Muscle of leg (tissue), 16 donors: ENCODE measurements at places on chromosomes 16 and 17. TPM values are rescaled to one million over a fixed set of nuclear protein-coding genes. Genes with fewer than 3 reads are reported as not detected.

CD19 gene
- 0.13 TPM for total RNA-seq

SCNN1G gene
- total RNA-seq = not detected

NPIPA7 gene
- 2.7 TPM for total RNA-seq

SLC6A2 gene
- 2.3 TPM for total RNA-seq

DYNLRB2 gene
- 0.40 TPM for total RNA-seq

DNA sequence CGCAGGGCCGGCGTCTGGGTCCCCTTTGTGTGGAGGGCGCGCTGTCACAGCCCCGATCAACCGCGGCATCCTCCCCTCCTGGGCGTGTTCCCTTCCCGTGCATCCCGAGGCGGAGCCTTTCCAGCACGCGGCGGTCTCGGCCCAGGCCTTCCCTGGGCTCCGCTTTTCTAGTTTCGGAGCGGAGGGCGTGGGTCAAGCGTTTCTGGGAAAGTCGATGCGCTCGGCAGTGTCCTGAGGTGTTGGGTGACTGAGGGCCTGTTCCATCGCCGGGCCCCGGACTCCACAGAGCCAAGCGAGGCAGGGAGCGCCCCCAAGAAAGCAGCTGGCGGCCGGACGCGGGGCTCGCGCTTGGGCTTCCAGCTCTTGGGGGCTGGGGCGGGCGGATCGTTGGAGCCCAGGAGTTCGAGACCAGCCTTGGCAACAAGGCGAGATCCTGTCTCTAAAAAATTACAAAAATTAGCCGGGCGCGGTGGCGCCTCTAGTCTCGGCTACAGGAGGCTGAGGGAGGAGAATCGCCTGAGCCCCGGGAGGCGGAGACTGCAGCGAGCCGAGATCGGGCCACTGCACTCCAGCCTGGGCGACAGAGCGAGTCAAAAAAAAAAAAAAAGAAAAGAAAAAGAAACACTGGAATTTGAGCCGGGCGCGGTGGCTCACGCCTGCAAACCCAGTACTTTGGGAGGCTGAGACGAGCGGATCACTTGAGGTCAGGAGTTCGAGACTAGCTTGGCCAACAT is 806 bp downstream of the IFT140 start:
- DNase-seq = no peak
- H3K4me1 ChIP-seq = peaks cover 39% of the 10 kb centered on the region
- peak overlapping the region; percentile 87 for H3K27ac ChIP-seq
- peak overlapping the region; percentile 66 for H3K4me3 ChIP-seq
- peaks cover 8% of the 10 kb centered on the region for H3K36me3 ChIP-seq
- no peaks in the 10 kb centered on the region for H3K27me3 ChIP-seq

DNA sequence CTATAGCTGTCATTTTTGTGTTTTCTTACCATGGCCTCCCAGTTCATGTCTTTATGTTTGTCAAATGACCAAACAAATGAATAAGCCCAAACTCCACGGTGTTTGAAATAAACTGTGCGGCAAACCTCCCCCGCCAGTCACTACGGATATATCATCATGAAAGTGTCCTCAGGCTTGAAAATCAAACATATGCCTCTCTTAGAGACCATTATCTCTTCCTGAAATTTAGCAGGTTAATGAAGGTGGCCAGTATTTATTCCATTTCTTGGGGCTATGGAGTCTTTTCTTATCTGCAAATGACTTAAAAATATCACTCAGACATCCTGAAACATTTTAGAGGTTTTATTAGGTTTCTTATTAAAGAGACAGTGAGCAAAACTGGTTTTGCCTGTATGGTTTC is 610.3 kb upstream of the CDH5 start:
- H3K4me3 ChIP-seq = no peak overlapping the region
- H3K27ac ChIP-seq = no peak overlapping the region
- DNase-seq = no peak
- no peaks in the 10 kb centered on the region for H3K36me3 ChIP-seq
- no peaks in the 10 kb centered on the region for H3K27me3 ChIP-seq

- no peak overlapping the region for H3K27ac ChIP-seq
- peak; percentile 44 for DNase-seq
- H3K4me1 ChIP-seq = peaks cover 15% of the 10 kb centered on the region
- no peak overlapping the region for H3K4me3 ChIP-seq
- no peaks in the 10 kb centered on the region for H3K36me3 ChIP-seq
These were observed 12.8 kb upstream of the GNG13 start for GRCh38 chr16:813204-813915.

GRCh38 chr17:73814075-73814474 is 169.8 kb upstream of the SDK2 start:
- DNase-seq = no peak
- H3K4me1 ChIP-seq = no peaks in the 10 kb centered on the region
- H3K4me3 ChIP-seq = no peak overlapping the region
- H3K27me3 ChIP-seq = peaks cover 3% of the 10 kb centered on the region
- no peak overlapping the region for H3K27ac ChIP-seq
- H3K36me3 ChIP-seq = no peaks in the 10 kb centered on the region

- H3K27ac ChIP-seq = peak overlapping the region; percentile 97
- H3K4me1 ChIP-seq = peaks cover 21% of the 10 kb centered on the region
- peaks cover 7% of the 10 kb centered on the region for H3K36me3 ChIP-seq
- DNase-seq = no peak
- H3K27me3 ChIP-seq = no peaks in the 10 kb centered on the region
These were observed 719 bp upstream of the RNF227 start for GRCh38 chr17:7916808-7917207.

- peak overlapping the region; percentile 84 for H3K4me3 ChIP-seq
- DNase-seq = peak; percentile 71
- peaks cover 20% of the 10 kb centered on the region for H3K27me3 ChIP-seq
These were observed 2.7 kb downstream of the PLEKHH3 start for GRCh38 chr17:42673885-42674754.

- no peaks in the 10 kb centered on the region for H3K36me3 ChIP-seq
- no peak overlapping the region for H3K4me3 ChIP-seq
These were observed 33.0 kb upstream of the FOXJ1 start for GRCh38 chr17:76174037-76174436.

GRCh38 chr16:56331915-56332314 is 93.4 kb downstream of the AMFR start:
- H3K36me3 ChIP-seq = no peaks in the 10 kb centered on the region
- no peak overlapping the region for H3K4me3 ChIP-seq
- no peak overlapping the region for H3K27ac ChIP-seq
- DNase-seq = no peak
- H3K27me3 ChIP-seq = no peaks in the 10 kb centered on the region
- no peaks in the 10 kb centered on the region for H3K4me1 ChIP-seq

DNA sequence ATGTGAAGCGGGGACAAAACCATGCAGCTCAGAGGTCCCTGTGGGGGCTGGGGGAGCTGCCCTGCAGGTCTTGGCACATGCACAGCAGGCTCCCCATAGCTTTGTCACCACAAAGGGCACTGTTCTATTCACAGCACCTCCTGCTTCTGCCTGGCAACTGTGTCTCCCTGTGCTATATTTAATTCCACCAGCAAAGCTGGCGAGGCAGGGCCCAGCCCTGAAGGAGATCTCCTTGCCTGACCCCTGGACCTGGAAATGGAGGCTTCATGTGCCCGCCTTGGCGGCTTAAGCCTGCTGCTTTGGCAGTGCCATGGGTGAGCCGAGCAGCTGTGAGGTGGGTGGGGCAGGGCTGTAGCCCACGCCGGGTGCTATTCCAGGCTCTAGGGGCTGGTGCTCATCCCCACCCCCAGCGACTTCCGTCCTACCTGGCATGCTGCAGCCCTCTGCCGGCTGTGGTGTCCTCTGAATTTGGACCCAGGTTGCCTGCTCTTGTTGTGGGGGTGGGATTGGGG is 6.8 kb downstream of the LDHD start:
- H3K27ac ChIP-seq = peak overlapping the region; percentile 98
- peak; percentile 86 for DNase-seq
- H3K27me3 ChIP-seq = no peaks in the 10 kb centered on the region
- H3K36me3 ChIP-seq = peaks cover 11% of the 10 kb centered on the region

DNA sequence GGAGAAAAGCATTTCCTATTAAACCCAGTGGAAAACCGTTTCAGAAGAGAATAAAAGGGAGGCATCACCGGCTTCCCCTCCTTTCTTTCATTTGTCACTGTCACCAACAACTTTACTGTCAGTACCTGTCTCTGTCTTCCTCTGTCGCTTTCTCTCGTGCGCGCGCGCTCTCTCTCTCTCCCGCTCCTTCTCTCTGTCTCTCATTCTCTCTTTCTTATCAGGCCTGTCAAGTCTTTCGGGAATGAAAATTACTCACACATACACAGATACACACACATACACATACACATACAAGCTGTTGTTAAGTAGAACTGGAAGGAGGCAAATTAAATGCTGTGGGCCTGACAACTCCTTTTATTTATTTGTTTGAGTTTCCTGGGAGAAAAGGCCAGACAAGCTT is 17.6 kb downstream of the MYOCD start:
- H3K27me3 ChIP-seq = peaks cover 5% of the 10 kb centered on the region
- H3K36me3 ChIP-seq = no peaks in the 10 kb centered on the region

- H3K4me1 ChIP-seq = peaks cover 34% of the 10 kb centered on the region
- H3K27me3 ChIP-seq = no peaks in the 10 kb centered on the region
- H3K27ac ChIP-seq = peak overlapping the region; percentile 23
- H3K4me3 ChIP-seq = no peak overlapping the region
- no peaks in the 10 kb centered on the region for H3K36me3 ChIP-seq
These were observed 193.5 kb downstream of the ZFHX3 start for GRCh38 chr16:72854267-72854959.

- H3K27me3 ChIP-seq = no peaks in the 10 kb centered on the region
- no peak overlapping the region for H3K27ac ChIP-seq
- no peak overlapping the region for H3K4me3 ChIP-seq
- no peaks in the 10 kb centered on the region for H3K4me1 ChIP-seq
- peak; percentile 80 for DNase-seq
- H3K36me3 ChIP-seq = no peaks in the 10 kb centered on the region
These were observed 57.4 kb downstream of the HS3ST3A1 start for GRCh38 chr17:13544292-13544691.
